ENCODE measurements at places on chromosomes 1 and 21.

- DNase-seq, result no peak
These were observed 57.9 kb downstream of the LACTBL1 start for GRCh38 chr1:22914633-22915217.

GRCh38 chr21:38911484-38912101 lies 105.9 kb downstream of the ETS2 start:
- DNase-seq, result no peak

- DNase-seq, result no peak
These were observed 40.8 kb downstream of the RSPH1 start for GRCh38 chr21:42455196-42455595.

DNA sequence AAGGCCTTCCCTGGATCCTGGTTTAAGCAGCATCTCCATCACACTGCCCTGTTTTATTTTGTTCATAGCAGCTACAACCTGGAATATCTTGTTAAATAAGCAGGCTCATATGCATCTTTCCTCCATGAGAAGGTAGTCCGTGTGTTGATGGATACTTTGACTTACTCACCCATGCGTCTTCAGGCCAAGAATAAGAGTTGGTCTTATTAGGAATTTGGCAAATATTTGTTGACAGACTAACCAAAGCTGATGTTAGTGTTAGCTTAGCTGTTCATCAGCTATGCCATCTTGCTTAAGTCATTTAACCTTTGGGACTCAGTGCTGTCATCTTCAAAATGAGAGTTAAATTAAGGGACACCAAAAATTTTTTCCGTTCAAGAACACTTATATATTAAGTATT lies 59.2 kb downstream of the SASS6 start:
- no peak for DNase-seq

GRCh38 chr1:44621841-44622286 lies 52.4 kb downstream of the TMEM53 start:
- DNase-seq, result no peak

GRCh38 chr1:222464841-222465210 lies 83.1 kb downstream of the HHIPL2 start:
- peak; percentile 59 for DNase-seq

DNA sequence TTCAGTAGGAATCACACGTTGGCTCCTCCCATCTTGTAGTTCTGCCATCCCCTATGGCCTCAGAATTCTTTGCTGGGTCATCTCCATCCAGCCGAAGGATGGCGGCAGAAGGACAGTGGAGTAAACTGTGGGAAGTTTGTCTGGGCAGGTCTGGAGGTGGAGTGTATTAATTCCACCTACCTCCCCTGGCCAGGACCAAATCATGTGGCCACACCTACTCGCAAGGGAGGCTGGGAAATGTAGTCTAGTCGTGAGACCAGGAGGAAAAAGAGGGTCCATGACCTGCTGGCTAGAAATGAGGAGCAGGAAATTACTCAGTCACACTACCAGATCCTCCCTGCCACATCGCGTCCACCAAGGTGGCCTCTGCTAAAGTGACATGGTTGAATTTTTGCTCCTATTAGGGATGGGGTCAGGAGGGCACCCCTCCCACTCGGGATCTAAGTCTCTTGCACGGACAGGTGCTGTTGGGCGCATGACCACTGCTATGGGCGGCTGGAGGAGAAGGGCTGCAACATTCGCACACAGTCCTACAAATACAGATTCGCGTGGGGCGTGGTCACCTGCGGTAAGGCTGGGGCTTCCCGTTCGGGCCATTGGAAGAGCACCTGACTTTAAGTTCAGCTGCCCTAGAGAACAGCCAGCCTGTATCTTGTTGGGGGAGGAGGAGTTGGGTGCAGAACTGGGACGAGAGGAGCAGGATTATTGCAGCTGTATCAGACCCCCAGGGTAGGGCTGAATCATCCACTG lies 19.5 kb downstream of the PLA2G5 start:
- no peak for DNase-seq

- DNase-seq, result no peak
These were observed 96.2 kb upstream of the EDN2 start for GRCh38 chr1:41580520-41581172.

GRCh38 chr1:21335750-21336224 lies 45.5 kb upstream of the ECE1 start:
- DNase-seq, result no peak

DNA sequence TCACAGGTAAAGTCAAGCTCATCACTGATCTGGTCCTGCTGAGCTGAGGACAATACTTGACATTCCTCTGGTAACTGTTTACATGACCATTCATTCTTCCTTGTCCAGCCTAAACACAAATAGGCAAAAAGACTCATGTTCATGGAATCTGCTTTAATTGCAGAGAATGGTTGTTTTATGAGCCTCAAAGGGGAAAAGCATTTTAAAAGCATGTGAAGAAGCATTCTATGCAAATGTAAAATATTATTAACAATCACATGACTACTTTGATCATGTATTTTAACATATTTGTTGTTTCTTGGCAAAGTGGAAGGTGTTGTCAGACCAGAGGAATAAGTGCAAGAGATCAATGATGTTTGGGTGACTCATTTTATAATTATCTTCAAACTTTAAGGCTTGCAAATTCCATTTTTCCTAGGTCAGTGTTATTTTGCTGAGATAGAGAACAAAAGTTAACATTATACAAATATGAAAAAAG lies 133.7 kb downstream of the RUNX1 start:
- DNase-seq, result no peak

DNA sequence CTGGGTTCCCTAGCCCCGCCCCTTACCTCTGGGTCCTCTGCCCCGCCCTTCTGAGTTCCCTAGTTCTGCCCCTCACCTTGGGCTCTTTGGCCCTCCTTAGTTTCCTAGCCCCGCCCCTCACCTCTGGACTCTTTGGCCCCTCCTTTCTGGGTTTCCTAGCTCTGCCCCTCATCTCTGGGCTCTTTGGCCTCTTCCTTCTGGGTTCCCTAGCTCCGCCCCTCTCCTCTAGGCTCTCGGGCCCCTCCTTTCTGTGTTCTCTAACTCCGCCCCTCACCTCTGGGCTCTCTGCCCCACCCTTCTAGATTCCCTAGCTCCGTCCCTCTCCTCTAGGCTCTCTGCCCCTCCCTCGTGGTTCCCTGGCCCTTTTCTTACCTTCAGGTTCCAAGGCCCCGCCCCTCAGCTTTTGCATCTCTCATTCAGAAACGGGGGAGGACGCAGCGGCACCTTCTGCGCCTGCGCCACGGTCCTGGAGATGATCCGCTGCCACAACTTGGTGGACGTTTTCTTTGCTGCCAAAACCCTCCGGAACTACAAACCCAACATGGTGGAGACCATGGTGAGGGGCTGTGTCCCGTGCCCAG lies 88.5 kb downstream of the PTPRU start:
- DNase-seq, result no peak

GRCh38 chr1:42335050-42335808 lies at the start of gene FOXJ3:
FOXJ3 (minus strand) TSS chr1:42335235; CDS start chr1:42311093, 24,142 bp downstream.
- DNase-seq, result peak; percentile 95

DNA sequence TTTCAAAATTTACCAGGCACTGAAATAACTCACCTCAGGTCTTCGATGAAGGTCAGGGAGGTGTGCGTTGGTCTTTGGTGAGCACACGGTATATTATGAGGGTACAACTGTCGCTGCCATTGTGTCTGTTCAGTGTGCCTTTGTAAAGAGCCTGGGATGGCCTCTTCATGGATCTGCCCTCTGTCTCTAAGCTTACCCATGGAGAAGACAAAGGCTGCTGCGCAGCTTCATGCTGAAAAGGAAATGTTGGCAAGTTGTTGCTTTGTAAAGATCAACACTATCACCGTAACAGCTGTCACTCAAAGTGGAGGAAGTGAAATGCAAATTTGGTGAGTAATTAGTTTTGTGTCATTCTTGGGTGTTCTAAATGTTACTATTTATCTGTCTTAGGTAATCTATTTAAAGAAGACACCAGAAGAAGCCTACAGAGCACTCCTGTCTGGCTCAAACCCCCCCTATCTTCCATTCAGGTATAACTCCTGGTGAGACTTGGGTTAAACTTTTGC lies 71.6 kb downstream of the CDC14A start:
- peak; percentile 23 for DNase-seq

- DNase-seq, result no peak
These were observed 38.9 kb downstream of the ATP1A1 start for GRCh38 chr1:116411784-116412479.

GRCh38 chr1:207398986-207399385 lies 55.1 kb upstream of the CR2 start:
- no peak for DNase-seq

GRCh38 chr21:35254006-35254764 lies 205.1 kb upstream of the RUNX1 start:
- no peak for DNase-seq

- DNase-seq, result no peak
These were observed 2.8 kb upstream of the MIXL1 start for GRCh38 chr1:226220473-226221189.

DNA sequence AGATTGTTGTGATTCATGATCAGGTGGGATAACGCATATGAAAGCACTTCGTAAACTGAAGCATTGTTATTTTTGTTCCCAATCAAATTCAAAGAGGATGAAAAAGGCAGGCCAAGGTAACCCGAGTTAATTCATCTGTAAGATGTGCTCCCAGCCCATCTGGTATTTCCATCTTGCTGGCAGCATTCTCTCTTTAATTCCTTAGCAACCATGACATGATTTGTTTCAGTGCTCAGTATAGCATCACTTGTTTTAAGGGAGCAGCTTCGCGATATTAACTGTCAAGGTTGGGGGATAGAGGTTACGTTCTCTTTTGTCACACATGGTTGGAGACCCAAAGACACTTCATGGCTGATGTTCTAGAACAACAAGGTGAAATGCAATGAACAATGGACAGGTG lies 6.4 kb downstream of the TSPAN2 start:
- DNase-seq, result no peak

DNA sequence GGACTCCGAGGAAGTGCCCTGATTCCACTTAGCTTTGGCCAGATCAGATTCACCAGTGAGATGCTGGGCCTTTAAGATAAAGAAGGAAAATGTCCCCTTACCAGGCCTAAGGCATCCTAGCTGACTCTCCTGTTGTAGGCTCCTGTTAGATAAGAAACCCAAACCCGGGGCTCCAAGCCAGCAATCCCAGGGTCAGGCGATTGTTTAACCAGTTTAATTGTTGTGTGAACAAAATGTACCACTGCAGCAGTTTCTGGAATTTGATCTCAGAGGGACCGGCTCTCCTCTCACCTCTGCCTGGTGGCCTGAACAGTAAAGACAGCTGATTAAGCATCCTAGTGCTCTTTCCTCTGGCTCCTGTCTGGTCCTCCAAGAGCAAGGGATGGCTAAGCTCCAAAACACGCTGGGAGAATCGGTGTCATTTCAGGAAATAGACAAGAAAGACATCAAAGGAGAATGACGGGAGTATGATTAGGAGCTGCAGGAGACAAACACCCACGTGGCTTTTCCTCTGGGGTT lies 9.3 kb upstream of the KLHDC8A start:
- DNase-seq, result no peak

- no peak for DNase-seq
These were observed 8.8 kb downstream of the ADCY10 start for GRCh38 chr1:167905182-167905581.

DNA sequence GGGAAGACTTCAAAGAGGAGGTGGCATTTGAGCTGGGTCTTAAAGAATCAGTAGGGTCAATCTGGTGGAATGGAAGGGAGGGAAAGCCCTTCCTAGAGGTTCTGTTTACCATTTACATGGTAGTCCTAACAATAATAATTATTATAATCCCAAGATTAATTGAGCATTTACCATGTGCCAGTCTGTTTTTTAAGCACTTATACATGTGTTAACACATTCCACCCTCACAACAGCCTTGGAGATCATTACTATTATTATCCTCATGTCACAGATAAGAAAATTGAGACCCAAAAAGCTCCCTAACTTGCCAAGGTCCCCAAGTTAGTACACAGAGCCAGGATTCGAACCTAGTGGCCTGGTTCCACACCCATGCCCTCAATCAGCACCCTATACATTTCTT lies 10.8 kb downstream of the GLIS1 start:
- no peak for DNase-seq

- no peak for DNase-seq
These were observed 34.1 kb upstream of the ADARB1 start for GRCh38 chr21:45040157-45040711.

DNA sequence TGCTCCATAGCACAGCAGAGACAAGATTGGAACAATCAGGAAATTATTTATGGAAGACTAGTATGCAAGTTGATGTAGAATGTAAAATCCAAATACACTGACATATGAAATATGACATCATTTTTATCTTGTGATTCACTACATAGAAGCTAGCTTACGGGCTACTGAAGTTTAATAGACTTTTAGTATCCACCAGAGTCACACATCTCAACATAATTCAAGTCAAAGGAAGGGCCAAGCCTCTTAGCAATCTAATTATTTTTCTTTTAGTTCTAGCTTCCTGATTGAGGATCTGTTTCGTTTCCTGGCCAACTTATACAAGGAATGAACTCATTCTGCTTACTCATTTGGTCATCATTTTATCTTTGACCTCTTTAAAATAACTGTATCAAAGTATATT lies 234.4 kb upstream of the CHRM3 start:
- DNase-seq, result no peak

DNA sequence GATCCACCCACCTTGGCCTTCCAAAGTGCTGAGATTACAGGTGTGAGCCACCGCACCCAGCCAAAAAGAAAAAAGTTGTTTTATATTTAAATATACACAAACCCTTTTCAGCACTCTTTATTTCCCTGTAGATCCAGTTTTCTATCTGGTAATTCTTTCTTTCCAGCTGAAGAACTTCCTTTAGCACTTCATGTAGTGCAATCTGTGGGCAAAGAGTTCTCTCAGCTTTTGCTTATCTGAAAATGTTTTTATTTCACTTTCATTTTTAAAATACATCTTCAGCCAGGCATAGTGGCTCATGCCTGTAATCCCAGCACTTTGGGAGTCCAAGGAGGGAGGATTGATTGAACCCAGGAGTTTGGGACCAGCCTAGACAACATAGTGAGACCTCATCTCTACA lies 28.5 kb upstream of the HYI start:
- no peak for DNase-seq

- no peak for DNase-seq
These were observed 49.1 kb downstream of the COP1 start for GRCh38 chr1:176157995-176158394.

DNA sequence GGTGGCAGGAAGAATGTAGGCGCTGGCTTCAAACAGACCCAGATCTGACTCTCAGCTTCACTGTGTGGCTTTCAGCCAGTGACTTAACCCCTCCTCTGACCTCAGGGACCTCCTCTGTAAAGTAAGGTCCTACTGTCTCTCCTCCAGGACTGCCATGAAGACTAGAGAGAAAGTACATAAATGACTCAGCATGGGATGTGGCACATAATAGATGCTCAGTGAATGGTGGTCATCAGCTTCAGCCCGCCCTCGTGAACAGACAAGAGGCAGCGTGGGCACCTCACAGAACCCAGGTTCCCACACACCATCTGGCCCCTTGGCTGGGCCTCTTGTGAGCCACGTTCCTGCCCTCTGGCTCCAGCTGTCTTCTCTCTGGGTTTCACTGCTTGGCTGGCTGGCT lies 126.0 kb downstream of the SYF2 start:
- no peak for DNase-seq

All from germinal center (tissue), 1 donor.